Suppressor macrophage (primary cell): ENCODE measurements at places on chromosomes 7 and 10.

DNA sequence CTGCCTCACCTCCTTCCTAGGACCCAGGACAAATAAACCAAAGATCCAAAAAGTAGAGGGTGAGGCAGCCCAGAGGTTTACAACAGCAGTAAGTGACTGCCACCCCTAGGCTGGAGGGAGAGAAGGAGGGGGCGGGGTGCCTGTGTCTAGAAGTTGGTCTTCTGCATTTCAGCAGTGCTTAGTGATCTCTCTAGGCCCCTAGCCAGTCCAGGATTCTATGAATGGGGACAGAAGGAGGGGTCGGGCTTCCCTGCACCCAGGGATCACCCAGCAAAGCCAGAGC lies 62.8 kb upstream of the KDM7A start:
- DNase-seq = peak; percentile 39

DNA sequence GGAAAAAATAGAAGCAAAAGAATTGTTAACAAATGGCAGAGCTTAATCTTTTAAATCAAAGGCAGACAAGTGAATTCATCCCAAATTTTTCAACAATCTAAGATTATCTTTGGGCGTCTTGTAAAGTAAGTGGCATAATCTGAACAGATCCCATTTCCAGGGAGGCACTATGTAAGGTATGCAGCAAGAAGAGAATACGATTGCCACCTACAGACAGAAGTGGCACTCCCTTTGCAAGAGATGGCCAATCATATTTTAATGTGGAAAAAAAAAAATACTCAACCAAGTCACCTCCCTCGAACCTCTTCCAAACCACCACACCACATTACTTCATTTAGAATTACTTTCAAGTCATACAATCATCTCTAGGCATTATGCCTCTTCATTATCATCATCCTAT lies 4.0 kb downstream of the GFRA1 start:
- no peak for DNase-seq

- peak; percentile 43 for DNase-seq
These were observed 13.1 kb downstream of the GNAI1 start for GRCh38 chr7:80147543-80148391.

DNA sequence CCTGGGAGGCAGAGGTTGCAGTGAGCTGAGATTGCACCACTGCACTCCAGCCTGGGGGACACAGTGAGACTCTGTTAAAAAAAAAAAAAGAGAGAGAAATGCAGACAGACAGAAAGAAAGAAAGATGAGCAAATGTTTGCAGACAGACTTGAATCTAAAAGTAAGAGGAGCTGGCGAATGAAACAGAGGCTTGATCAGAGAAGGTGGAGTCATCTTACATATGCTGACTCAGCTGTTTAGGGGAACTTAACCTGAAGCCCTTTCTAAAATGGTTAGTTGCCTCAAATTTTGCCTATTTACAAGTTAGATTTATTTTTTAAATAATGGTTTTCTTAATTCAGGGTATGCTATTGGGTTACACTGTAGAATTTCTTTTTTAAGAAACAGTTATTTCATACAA lies 5.4 kb downstream of the FAM171A1 start:
- no peak for DNase-seq

DNA sequence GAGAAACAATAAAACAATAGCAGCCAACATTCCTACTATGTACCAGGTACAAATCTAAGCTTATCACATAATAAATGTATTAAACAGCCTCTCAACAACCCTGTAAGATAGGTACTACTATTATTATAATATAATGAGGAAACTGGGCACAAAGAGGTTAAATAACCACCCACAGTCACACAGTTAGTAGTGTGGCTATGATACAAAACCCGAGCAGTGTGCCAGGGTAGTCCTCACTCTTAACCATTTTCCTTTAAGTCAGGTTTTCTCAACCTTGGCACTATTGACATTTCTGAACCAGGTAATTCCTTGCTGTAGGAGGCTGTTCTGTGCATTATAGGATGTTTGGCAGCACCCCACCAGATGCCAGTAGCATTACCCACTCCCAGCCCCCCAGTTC lies 48.8 kb downstream of the DNAJC1 start:
- no peak for DNase-seq

- DNase-seq = no peak
These were observed 5.3 kb upstream of the LRRC61 start for GRCh38 chr7:150317748-150318444.

DNA sequence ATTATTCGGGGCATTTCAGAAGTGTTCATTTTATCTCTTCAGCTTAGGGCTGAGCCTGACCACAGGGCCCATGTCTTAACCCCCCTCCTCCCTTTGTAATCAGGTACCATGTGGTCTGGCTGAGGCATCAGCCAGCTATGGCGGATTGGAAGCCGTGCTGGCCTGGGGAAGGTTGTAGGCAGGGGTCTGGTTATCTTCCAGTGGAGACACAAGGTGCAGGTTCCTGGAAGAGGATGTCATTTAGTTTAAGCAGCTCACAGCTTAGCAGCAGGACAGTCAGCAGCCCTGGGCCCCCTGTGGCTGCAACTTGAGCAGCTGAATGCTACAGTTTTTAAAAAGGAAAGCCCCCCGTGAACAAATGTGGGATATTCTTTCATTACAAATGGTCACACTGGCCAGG lies 22.1 kb downstream of the BAG3 start:
- no peak for DNase-seq

DNA sequence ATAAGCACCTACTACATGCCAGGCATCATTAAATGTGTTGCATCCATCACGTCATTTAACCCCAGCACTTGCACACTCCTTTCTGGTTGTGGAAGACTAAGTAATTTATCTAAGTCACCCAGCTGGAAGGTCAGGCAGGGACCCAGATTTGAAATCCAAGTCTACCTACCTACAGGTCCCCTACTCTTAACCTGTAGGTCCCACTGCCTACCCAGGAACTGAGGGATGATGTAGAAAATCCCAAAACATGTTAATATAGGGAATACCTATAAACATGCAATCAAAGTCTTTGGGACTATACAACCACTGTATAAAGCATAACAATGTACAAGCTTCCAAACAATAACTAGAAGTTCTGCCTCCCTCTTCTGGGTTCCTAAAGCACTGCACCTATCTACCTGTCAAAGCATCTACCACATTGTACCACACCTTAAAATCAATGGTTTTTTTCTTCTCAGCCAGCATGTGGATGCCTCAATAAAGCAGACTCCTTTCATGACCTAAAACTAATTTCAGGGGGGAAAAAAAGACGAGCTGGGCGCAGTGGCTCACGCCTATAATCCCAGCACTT lies 5.6 kb downstream of the IL6 start:
- DNase-seq = no peak

DNA sequence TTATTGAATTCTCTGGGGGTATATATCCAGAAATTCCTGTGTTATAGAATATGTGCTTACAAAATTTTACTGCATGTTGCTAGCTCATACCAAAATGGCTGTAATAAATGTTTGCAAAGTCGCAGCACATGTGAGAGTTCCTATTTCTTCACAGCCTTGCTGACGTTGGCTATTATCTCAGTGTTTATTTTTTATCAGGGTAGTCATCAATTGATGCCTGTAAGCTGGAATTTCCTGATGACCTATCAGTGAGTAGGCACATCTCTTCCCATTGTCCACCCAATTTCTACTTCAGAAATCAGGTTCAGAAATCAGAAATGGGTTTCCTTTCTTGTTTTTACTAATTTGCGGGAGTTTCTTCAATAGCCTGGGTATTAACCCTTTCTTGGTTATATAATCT lies 268.1 kb upstream of the FZD8 start:
- no peak for DNase-seq

- no peak for DNase-seq
These were observed 17.5 kb upstream of the JAKMIP3 start for GRCh38 chr10:132048294-132048667.

DNA sequence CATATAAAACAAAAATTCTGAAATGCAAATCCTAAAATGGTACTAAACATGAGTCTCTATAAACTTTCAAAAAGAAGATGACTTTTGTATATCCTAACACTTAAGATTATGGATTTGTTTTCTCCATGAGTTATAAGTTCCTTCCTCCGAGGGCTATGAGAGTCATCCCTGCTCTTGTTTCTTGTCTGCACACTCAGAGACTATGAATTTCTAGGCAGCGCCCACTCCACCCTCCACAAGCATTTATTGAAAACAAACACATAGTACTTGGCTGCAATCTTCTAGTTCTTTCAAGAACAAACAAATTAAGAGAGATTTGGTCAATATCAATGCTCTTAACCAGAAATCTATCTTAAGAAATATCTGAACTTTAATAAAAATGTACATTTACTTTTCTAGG lies 211.7 kb downstream of the DKK1 start:
- DNase-seq = no peak

DNA sequence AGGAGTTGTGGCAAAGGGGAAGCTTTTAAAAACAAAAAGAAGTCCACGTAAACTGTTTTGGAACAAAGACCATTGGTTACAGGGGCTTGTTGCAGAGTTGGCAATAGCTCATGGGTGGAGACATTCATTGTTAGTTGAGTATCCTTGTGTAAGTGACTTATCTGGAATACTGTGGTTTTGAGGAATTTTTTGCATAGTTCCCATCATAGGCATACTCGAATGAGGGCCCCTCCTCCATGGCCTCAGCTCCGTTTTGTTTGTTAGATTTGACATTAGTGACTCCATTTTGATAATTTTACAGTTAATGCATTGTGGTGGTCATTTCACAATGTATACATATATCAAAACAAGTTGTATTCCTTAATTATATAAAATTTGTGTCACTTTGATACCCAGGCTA lies 12.8 kb upstream of the SMKR1 start:
- no peak for DNase-seq

DNA sequence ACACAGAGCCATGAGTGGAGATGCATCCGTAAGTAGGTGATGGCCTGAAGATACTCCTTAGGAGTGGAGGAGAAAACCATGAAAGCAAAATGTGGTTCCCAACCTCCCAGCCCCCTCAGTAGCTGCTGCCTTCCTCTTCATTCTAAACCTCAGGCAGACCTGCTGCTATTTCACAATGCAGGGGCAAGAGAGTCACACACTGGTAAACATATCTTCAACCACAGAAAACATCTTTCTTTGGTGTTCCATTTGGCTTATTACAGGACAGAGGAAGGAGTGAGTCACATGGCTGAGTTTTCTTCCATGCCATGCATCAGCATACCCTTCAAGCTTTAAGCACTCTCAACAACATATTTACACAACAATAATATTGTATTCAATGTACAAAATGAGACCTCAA lies 342.1 kb downstream of the BMPER start:
- no peak for DNase-seq

- DNase-seq = no peak
These were observed 126.2 kb downstream of the KLF6 start for GRCh38 chr10:3658766-3659165.

DNA sequence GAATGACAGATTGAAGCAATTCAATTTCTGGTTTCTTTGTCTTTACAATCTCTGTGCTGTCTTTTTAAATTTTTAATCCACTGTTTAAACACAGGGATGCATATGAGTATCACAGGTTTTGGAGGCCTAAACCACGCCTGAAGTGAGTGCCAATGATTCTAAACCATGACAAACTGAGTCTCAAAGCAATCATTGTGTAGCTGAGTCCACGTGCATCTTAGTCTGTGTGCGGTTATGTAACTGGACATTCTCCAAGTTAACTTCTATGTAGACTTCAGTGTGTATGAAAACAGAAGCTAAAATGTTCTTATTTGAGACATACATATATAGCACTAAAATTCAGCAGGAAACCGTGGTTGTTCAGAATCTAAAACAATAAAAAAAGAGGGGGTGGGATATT lies 79.3 kb upstream of the ST8SIA6 start:
- DNase-seq = no peak

GRCh38 chr7:87590578-87590977 lies 10.1 kb downstream of the ABCB1 start:
- DNase-seq = no peak

DNA sequence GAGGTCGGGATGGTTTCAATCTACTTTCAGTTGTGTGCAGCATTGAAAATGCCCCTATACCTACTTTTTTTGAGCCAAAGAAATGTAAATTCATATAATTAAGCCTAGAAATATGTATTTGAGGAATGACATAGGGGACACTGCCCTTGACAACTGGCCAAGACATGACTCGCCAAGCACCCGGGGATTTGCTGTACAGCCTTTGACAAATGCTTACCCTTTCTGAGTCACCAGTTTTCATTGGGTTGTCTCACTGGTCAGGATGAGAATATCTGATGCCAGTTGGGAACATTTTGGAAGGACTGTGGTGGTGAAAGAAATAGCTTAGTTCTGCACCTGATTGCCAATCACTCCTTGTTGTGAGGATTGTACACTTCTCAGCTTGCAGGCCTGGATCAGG lies 166.8 kb upstream of the HABP2 start:
- DNase-seq = peak; percentile 46

DNA sequence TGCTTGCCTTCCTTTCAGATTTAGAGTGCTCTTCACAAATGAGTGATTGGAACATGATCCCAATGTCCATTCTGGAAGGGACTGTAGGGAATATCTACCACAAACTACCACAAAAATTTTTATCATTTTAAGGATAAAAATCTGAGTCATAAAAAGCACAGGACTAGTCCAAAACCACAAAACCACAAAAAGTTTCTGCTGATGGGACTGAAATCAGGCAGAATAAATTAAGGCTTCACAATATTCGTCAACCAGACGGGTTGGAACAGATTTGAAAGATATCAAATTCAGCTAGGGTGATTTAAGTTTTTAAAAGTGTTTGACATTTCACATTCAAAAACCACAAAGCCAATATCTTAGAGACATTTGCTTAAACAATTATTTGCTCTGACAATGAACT lies 100.1 kb upstream of the PTN start:
- no peak for DNase-seq

- DNase-seq = no peak
These were observed 1.1 kb downstream of the ZSWIM8 start for GRCh38 chr10:73786512-73786885.

GRCh38 chr10:60427709-60428386 lies 38.2 kb upstream of the ANK3 start:
- DNase-seq = no peak

- DNase-seq = no peak
These were observed 40.3 kb downstream of the FAM53B start for GRCh38 chr10:124703778-124704427.

DNA sequence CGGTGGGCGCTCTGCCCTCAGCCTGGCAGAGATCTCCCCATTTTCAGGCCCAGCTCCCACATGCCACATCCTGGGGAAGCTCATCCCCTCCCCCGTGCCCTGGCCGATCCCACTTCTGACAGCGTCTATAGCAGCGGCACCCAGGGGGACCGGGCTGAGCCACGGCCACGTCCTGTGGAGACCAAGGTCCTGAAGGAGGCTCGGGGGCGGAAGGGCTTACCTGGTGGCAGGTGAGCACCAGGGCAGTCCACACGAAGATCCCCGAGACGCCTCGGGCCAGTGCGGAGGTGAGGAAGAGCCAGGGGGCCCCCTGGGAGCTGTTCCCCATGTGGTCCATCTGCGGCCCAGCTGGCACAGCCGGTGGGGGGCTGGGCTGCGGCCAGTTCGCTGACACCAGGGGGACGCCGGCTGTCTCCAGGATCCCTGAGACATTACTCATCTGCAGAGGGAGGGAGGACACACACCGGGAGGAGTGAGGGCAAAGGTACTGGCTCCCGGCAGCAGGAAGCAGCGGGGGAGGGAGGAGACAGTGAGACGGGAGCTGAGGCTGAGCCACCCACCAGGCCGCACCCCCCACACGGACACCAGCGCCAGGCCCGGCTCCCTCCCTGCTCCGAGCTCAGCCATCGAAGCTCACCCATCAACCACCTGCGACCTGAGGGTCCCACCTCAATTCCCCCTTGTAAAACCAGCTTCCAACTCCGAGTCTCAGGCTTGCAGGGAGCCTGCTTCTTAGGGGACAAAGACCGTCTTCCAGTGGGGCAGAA lies 776 bp downstream of the TMEM184A start:
- DNase-seq = no peak

GRCh38 chr7:129951226-129952085 lies 1.3 kb downstream of the UBE2H start:
- DNase-seq = peak; percentile 30

GRCh38 chr7:104926601-104927041 lies 87.4 kb upstream of the KMT2E start:
- no peak for DNase-seq
